ENCODE measurements at places on chromosomes 2 and 18. TPM values are rescaled to one million over a fixed set of nuclear protein-coding genes. Genes with fewer than 3 reads are reported as not detected.

- H3K4me1 ChIP-seq, result no peaks in the 10 kb centered on the region
- H3K27me3 ChIP-seq, result peaks cover 5% of the 10 kb centered on the region
- no peak for DNase-seq
Measured at GRCh38 chr2:39902103-39902502, 123.0 kb upstream of the THUMPD2 start.

DNA sequence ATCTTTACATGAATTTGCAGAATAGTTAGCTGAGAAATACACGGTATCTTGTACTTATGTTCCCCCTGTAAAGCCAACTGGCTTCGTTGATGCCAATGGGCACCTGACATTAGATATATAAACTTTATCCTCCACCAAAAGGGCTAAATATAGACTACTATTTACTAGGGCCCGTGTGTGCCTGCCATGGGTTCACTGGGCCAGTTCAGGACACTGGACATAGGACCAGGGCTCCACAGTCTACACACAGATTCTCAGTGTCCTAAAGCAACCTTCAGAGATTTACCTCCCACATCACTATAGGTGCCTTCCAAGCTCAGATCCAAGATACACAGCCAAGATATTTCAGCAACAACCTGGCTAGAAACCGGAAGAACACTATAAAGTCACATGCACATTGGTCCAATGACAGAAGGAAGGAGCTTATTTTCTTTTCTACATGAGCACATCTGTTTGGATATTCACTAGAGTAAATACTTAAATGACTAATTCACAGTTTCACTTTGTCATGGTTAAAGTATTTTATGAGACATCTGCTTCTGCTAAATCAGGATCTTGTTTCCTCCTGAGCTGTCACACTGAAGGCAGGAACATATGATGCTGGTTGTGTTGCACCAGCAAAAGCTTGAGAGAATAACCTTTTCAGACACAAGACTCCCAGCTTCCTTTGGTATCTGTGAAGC lies 95.1 kb downstream of the MYO5B start:
- peaks cover 22% of the 10 kb centered on the region for H3K27me3 ChIP-seq
- H3K36me3 ChIP-seq, result no peaks in the 10 kb centered on the region
- no peak for DNase-seq
- H3K4me1 ChIP-seq, result no peaks in the 10 kb centered on the region

DNA sequence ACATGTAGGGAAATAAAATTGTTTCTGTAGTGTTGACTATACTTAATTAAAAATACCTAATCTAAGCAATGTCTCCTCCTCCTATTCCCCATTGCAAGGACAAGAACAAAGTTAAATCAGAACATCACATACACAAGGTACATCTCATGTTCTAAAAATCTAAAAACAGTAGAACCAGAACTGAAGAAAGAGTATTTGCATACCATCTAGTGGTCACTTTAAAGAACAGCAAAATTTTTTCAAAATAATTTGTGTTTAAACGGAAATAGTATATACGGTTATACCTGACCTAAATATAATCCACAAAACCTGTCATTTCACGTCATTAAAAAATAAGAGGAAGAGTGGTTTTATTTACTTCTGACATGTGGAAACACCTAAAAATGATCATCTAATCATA lies 294.3 kb upstream of the KCNH7 start:
- H3K27me3 ChIP-seq, result no peaks in the 10 kb centered on the region
- no peak for DNase-seq
- peaks cover 5% of the 10 kb centered on the region for H3K4me1 ChIP-seq
- no peak overlapping the region for H3K4me3 ChIP-seq
- no peaks in the 10 kb centered on the region for H3K36me3 ChIP-seq

DNA sequence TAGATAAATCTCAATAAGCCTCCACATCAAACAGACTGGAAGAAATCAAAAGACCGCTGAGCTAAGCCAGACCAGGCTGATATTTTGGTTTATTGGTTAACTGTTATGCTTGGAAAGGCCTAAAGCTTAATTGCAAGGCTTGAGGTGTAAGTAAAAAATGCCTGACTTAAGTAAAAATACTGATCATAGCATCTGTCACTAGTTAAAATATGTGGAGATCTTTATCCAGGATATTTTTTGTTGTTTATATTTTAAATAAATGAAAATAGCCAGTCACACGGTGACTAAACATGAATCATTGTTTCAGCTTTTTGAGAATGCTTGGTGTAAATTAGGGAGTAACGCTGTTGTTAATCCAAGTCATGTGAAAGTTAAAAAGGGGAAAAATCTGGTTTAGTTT lies 127.9 kb downstream of the THADA start:
- H3K27ac ChIP-seq, result no peak overlapping the region
- no peaks in the 10 kb centered on the region for H3K27me3 ChIP-seq
- peaks cover 18% of the 10 kb centered on the region for H3K36me3 ChIP-seq
- H3K4me1 ChIP-seq, result peaks cover 22% of the 10 kb centered on the region
- H3K4me3 ChIP-seq, result no peak overlapping the region
- no peak for DNase-seq

GCG gene
- total RNA-seq, result 0.27 TPM

DNA sequence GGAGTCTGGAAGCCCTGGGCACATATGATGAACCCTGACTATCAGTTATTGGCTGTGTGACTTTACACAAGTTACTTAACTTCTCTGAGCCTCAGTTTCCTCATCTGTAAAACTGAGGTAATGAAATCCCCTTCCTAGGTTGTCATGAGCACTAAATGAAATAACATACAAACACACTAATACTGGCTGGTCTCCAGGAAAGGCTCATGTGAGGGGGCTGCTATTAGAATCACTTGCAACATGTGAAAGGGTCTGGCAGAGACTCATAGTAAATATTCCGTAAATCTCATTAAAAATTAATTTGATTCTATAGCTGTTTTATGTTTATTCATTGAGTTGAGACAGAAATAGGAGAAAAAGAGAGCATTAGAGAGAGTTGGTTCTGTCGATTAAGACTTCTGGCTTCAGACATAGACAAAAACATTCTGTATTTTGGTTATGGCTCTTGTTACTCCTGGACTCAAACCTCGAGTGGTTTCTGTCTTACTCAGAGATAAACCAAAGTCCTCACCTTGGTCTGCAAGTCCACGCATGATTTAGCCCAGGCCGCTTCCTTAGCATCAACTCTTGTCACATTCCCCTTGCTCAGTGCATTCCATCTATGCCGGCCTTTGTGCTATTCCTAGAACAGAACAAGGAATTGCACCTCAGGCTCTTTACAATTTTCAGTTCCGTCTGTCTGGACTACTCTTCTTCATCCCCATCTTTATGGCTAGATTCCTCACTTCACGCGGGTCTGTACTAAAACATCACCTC lies 139.1 kb downstream of the NXPH2 start:
- DNase-seq, result no peak
- no peaks in the 10 kb centered on the region for H3K36me3 ChIP-seq
- H3K4me1 ChIP-seq, result no peaks in the 10 kb centered on the region

GRCh38 chr2:32941944-32942690 lies 4.6 kb upstream of the LTBP1 start:
- H3K27ac ChIP-seq, result peak overlapping the region; percentile 40
- no peaks in the 10 kb centered on the region for H3K36me3 ChIP-seq
- H3K4me3 ChIP-seq, result no peak overlapping the region
- DNase-seq, result no peak
- no peaks in the 10 kb centered on the region for H3K27me3 ChIP-seq

- H3K4me1 ChIP-seq, result peaks cover 23% of the 10 kb centered on the region
- H3K27me3 ChIP-seq, result no peaks in the 10 kb centered on the region
- no peak overlapping the region for H3K4me3 ChIP-seq
Measured at GRCh38 chr2:43191947-43192516, 34.4 kb downstream of the ZFP36L2 start.

GRCh38 chr2:9243357-9243756 lies 36.7 kb downstream of the ASAP2 start:
- no peak overlapping the region for H3K4me3 ChIP-seq
- peaks cover 40% of the 10 kb centered on the region for H3K4me1 ChIP-seq

SAG gene
- total RNA-seq, result not detected

- H3K36me3 ChIP-seq, result peaks cover 5% of the 10 kb centered on the region
- H3K27me3 ChIP-seq, result peaks cover 10% of the 10 kb centered on the region
Measured at GRCh38 chr2:189570570-189571031, 10.0 kb downstream of the SLC40A1 start.

DNA sequence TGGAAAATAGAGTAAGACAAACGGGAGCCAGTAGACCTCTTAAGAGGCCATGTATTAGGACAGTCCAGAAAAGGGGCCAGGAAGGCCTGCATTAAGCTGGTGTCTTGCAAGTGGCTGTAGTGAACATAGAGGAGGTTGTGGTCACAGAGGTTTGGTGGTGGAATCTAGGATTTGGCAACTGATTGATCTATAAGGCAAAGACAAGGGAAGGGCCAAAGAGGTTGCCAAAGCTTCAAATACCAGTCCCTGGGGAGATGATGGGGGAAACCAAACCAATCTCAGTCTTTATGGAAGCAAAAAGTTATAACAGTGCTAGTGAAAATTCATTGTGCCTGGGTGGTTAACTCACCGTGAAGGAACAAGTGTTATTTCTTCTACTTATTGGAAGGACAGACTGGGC lies 28.7 kb upstream of the RTN4 start:
- H3K27ac ChIP-seq, result no peak overlapping the region
- H3K4me1 ChIP-seq, result no peaks in the 10 kb centered on the region
- H3K4me3 ChIP-seq, result no peak overlapping the region
- H3K36me3 ChIP-seq, result peaks cover 3% of the 10 kb centered on the region

DNA sequence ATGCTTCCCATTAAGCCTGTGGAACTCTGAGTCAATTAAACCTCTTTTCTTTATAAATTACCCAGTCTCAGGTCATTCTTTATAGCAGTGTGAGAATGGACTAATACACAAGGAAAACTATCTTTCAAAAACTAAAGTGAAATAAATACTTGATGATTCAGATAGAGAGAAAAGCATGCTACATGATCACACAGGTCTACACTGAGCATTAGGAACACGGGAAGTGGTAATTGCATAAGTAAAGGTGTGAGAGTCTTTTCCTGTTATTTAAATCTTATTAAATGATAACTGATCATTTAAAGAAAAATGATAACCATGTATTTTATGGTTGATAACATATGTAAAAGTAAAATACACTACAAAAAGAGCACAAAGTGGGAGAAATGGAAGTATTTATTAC lies 812.0 kb upstream of the RAB6C start:
- no peak for DNase-seq
- H3K4me1 ChIP-seq, result no peaks in the 10 kb centered on the region
- no peak overlapping the region for H3K27ac ChIP-seq
- H3K27me3 ChIP-seq, result no peaks in the 10 kb centered on the region
- H3K36me3 ChIP-seq, result no peaks in the 10 kb centered on the region
- H3K4me3 ChIP-seq, result no peak overlapping the region

- H3K27me3 ChIP-seq, result no peaks in the 10 kb centered on the region
- H3K27ac ChIP-seq, result peak overlapping the region; percentile 95
- no peak for DNase-seq
- no peaks in the 10 kb centered on the region for H3K36me3 ChIP-seq
Measured at GRCh38 chr2:45782436-45782835, 131.0 kb downstream of the PRKCE start.
